ENCODE measurements at places on chromosomes 3 and 15.

GRCh38 chr3:72153477-72154314 is 368.7 kb upstream of the PROK2 start:
- no peak for DNase-seq

DNA sequence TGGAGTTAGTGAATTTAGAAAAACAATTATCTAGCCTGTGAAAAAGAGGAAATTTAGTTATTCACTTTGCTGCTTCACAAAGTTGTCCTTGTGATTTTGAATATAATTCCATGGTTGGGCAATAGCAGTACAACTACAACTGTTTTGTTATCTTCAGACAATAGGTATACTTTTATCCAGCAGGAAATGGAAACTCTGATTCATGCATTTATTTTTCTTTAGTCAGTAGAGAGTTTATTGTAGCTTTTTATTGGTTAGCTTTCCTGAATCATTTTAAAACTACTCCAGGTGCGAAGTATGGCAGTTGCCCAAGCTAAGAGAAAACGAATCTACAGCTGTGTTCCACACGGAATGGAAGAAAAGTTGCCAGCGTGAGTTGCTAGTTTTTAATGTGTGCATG is 80.3 kb downstream of the TM4SF4 start:
- no peak for DNase-seq

DNA sequence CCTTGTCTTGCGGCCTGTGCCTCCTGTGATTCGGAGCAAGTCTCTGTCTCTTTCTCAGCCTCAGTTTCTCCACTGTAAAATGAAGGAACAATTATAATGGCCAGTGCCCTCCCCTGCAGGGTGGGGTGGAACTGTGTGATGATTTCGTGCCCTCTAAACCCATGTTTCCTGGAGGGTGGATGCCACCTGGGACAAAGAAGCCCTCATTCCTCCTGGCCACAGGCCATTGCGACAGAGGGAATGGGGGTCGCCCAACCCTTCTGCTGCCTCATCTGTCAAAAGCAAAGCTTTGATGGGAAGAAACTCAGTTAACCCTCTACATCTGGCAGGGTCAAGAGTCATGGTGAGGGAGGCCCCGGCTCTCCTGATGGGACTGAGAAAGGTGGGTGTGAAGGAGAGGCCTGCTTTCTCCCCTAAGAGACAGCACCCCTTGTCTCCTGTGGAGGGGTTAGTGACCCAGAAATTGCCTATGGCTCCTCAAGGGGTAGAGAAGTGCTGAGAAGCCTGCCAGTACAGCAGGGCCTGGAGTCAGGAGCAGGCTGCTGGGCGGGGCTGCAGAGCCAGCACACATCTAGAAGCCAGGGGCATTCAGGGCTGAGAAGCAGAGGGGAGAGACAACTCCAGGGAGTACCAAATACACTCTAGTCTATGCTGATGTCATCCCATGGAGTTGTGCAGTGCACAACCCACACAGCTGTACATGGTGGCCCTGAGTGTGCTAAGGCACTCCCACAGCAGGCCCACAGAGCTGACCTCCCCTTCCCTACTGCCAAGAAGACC is 61.0 kb downstream of the PLXNA1 start:
- no peak for DNase-seq

DNA sequence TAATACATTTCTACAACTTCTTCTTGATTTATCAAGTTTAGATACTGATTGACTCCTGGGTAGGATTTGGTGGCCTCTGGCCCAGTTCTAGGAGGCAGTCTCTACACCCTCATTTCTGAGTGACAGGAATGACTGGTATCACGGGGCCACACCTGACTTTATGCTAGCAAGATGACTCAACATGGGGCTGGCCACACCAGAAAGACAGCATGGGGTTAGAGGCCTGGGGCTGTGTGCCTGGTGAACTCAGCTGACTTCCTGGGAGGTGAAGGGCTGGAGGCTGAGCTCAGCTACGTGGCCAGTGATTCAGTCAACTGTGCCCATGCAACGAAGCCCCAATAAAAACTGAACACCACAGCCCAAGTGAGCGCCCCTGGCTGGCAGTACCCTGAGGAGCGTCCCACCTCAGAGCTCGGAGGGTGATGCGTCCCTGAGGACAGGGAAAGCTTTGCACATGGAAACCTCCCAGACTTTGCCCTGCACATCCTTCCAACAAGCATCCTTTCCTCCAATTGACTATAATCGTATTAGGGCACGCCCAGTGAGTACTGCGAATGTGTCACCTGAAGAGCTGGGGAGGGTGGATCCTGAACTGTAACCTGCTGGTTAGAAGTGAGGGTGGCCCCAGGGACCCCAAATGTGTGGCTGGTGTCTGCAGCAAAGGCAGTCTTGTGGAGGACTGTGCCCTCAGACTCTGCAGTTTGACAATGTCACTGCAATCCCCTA is 57.2 kb downstream of the NIPA2 start:
- DNase-seq: peak; percentile 78

DNA sequence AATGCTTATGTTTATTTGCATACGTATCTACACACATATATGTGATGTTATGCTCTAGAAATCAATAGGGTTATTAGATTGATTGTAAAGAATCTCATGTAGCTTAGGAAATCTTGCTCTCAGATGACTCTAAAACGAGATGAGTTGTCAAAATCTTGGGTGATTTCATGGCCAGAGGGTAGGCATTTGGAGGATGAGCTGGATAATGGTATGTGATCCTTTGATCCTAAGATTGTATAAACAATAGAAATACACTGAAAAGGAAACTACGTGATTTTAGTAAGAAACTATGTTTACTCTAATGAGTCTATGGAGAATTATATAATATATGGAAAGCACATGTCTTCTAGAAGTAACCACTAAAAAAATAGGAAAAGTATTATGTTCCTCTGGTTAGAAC is 676.6 kb downstream of the NSUN3 start:
- DNase-seq: no peak

GRCh38 chr3:21392526-21392925 is 358.5 kb downstream of the ZNF385D start:
- DNase-seq: no peak

- DNase-seq: no peak
Measured at GRCh38 chr3:52254608-52255007, 9.0 kb downstream of the PPM1M start.

- no peak for DNase-seq
Measured at GRCh38 chr3:7205535-7205934, 344.6 kb downstream of the GRM7 start.

GRCh38 chr3:8759038-8759707 is 10.2 kb downstream of the OXTR start:
- DNase-seq: no peak

DNA sequence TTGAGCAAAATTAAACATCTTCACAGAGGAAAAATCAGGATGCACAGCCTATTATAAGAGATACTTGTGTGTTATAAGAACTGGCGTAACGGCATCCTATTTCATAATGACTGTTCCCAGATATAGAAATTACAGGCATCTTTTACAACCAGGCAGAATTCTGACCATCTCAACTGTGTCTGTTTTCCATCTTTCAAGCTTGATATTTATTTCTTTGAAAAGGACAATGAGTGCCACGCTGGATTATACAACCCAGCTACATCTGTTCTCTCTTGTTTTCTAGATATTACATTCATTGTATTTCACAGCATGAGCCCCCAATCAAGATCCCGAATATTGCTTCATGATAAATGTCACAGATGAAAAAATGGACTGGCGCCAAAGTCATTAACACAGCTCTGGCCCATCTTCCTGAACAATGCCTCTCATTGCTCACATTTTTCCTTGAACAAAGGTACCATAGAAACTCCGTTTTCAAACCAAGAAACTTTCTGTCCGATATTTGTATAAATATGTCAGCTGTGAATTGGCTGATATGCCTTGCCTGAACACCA is 420.6 kb downstream of the TBL1XR1 start:
- DNase-seq: no peak

- no peak for DNase-seq
Measured at GRCh38 chr3:194768586-194768985, 82.9 kb downstream of the FAM43A start.

GRCh38 chr3:89740881-89741177 is 633.4 kb downstream of the EPHA3 start:
- DNase-seq: no peak

- no peak for DNase-seq
Measured at GRCh38 chr3:78765671-78766485, 1001.9 kb downstream of the ROBO1 start.

DNA sequence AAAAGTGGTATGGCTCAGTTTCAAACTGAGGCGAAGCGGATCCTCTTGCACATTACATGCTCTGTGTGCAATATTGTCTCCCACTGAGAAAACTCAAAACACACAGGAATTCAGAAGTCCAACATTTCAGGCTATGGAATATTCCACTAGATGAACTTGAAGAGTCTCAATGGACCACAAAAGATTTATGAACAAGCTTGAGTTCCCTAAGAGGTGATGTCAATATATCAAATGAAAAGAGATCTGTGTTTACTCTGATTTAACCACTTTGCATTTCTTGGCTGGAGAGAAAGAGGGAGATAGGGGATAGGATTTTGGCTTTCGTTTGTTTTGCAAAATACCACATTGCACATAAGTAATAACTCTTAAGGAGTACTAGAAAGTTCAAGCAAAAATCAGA is 20.3 kb downstream of the PDZRN3 start:
- no peak for DNase-seq

DNA sequence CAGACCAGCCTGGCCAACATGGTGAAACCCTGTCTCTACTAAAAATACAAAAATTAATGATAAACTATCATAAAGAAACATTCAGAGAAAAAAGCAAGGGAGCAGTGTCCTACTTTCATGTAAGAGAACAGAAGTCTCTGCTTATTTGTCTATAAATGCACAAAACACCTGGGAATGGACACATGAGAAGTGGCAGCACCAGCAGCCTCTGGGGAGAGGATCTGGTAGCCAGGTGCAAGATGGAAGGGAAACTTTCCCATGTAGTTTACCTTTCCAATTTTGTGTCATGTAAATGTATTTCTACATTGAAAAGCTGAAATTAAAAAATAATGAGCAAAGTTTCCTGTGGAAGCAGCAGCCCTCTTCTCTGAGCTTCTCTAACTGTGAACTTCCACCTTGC is 18.8 kb downstream of the SCAP start:
- DNase-seq: no peak

GRCh38 chr3:126731044-126731443 is 27.0 kb downstream of the CHCHD6 start:
- no peak for DNase-seq

DNA sequence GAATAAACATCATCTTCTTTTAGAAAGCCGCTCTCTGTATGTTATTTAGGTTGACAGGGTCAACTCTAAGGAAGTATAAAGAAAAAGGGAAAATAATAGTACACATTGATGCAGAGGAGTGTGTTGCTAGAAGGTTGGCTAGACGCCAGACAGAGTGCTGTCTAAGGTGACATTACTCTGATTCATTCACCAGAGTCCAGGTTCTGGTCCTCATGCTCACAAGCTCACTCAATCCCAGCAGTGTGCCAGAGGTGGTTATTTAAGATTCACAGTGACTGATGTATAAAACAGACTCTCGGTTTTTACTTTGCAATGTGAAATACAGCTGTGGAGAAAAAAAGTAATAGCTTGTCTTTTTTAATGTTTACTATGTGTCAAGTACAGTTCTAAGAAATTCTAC is 1.7 kb downstream of the CFAP44 start:
- DNase-seq: no peak

GRCh38 chr3:118781232-118781631 is 253.4 kb downstream of the IGSF11 start:
- no peak for DNase-seq

DNA sequence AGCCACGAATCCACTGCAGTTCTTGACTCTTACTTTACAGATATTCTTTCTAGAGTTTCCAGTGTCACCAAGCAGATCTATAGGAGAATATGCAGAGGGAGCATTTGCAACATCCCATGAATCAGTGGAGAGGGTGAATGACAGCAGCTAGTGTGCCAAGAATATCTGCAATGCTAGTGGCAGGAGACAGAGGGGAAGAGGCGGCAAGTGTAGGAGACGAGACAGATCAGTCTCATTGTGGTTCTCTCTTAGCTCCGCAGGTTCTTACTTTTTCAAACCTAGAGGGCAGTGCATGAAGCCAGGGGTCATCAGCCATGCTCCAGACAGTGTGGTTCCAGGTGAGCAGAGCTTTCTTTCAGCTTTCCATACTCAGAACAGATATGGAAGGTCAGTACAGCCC is 744 bp downstream of the ZNF619 start:
- DNase-seq: no peak

DNA sequence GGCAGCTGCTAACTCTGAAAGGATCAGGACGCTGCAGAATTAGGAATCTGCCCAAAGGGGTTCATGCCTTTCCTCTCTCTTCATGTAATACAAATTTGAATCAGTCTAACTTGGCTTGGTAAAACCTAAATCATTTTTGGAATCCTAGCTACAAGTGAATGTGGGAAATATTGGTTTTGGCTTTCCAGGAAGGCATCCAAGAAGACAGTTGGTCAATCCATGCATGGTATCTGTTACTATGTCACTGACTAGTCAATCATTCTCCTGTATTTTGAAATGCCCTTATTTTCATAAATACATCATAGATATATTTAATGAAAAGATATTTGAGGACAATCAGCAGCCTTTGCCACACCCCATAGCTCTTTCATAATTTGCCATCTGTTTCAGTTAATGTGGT is 7.5 kb upstream of the PLS1 start:
- DNase-seq: no peak

- no peak for DNase-seq
Measured at GRCh38 chr15:39419651-39420050, 161.2 kb upstream of the THBS1 start.

DNA sequence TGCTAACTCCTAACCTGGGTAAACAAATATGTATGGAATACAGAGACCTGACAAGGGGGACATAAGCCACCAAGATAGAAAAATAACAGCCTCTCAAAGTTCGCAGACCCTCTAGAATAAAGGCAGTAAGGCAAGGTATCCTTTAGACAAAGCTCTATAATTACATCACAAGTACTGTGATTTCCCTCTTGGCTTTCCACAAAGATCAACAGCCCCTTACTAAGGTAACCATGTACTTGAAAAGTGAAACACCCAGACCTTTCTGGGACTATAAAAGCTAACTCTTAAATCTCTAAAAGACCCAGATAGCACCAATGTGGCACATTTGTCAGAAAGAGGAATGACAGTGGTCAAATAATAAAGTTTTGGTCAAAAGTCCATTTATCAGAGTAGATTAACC is 51.9 kb downstream of the TBL1XR1 start:
- no peak for DNase-seq

GRCh38 chr3:46736006-46736872 is 18.6 kb upstream of the PRSS50 start:
- DNase-seq: no peak

DNA sequence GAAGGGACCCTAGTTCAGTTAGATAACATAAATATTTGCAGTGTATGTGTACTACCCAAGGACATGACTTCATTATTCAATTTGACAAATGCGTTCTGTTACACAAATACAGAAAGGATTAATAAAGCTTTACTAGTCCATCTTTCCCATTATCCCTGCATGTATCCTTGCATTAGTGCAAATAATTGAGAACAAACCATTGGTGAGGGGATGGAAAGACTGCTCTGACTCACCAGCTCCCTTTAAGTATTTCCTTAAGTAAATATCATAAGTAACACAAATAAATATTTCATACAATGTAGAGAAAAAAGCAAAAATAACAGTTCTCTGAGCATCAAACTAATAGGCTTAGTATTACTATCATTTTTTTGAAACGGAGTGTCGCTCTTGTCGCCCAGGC is 1.9 kb upstream of the GPD1L start:
- DNase-seq: no peak

GRCh38 chr15:97081666-97082226 is 751.2 kb downstream of the NR2F2 start:
- DNase-seq: no peak

GRCh38 chr15:47194718-47195117 is 522.6 kb upstream of the SEMA6D start:
- peak; percentile 28 for DNase-seq
